Left ventricle myocardium superior (tissue), 1 donor: ENCODE measurements at places on chromosomes 6 and 20.

DNA sequence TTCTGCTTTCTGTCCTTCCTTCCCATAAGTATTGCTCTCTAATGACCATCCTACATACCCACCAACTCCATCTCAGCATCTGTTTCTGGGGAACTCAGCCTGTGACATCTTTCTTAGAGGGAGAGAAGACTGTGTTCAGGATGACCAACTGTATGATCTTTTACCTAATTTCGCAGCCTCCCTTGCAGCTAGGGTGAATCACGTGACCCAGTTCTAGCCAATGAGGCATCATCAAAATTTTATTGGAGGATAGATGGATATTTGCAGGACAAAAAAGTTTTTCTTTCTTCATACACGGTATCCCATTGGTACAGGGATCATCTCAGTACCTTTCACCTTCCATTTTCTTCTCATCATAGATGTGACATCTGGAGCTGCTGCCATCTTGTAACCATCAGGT lies 14.4 kb upstream of the MC3R start:
- DNase-seq: no peak

- no peak for DNase-seq
Observed at GRCh38 chr6:9937031-9937763, 477.7 kb downstream of the TFAP2A start.

GRCh38 chr6:146850238-146850896 lies 251.6 kb downstream of the ADGB start:
- no peak for DNase-seq

- no peak for DNase-seq
Observed at GRCh38 chr6:90202156-90202555, 94.5 kb downstream of the BACH2 start.

DNA sequence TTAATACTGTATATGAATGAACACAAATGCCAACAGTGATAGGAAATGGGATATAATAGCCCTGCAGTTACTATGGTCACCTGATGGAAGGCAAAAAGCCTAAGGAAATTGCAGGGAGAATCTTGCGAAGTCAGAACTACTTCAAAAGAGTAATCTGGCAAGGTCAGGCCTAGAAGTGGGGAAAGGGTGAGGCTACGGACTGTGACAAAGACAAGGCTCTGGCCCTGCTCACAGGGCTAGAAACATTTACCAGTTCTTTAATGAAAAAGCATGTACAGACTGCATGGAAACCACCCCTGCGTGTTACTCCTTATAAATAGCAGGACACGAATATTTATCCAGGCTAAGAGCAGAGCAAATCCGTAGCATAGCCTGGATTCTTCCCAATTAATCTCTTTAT lies 52.5 kb upstream of the HECA start:
- DNase-seq: no peak

GRCh38 chr6:23340271-23340670 lies 770.9 kb downstream of the HDGFL1 start:
- no peak for DNase-seq

- DNase-seq: no peak
Observed at GRCh38 chr6:11431455-11431937, 106.1 kb upstream of the TMEM170B start.

DNA sequence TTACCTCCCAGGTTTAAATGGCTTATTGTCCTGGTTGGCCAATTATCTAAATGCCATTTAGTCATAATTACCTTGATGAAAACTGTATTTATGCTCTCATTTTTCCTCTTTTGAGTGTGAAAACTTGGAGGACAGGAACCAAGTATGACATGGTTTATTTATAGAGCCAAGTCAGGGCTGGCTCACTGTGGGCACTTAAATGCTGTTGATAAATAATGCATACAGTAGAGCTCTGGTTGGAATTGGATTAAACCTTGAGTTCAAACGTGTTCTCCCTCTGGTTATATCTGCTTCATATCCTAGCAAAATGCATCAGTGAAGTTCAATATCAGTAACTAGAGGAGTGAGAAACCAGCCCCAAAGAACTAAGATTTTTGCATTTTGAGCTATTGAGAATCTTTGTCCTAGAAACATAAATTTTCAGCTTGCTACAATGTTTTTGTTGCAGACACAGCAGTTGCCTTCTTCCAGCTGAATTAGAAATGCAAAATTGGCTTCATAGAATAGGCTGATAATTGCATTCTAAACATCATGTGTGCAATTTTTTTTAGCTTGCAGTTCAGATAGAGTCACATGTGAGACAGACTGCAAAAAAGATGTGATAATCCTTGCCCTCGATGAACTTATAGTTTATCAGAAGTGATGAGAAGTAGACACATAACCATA lies 255.8 kb downstream of the BTBD3 start:
- no peak for DNase-seq

DNA sequence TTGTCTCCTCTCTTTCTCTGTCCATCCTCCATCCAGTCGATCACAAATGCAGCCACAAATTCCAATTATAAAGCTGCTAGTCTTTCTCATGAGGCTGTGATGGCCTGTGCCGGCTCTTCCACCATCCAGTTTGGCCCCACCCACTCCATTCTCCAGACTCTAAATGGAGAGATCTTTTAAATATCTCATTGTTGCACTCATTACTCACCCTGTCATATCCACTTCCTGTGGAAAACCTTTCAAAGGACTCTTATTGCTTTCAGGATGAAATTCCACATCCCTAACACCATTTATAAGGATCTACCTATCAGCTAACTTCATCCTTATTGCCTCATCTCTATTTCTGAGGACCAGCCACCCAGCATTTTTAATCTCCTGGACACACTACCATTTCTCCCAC lies 70.6 kb downstream of the NRN1 start:
- no peak for DNase-seq

DNA sequence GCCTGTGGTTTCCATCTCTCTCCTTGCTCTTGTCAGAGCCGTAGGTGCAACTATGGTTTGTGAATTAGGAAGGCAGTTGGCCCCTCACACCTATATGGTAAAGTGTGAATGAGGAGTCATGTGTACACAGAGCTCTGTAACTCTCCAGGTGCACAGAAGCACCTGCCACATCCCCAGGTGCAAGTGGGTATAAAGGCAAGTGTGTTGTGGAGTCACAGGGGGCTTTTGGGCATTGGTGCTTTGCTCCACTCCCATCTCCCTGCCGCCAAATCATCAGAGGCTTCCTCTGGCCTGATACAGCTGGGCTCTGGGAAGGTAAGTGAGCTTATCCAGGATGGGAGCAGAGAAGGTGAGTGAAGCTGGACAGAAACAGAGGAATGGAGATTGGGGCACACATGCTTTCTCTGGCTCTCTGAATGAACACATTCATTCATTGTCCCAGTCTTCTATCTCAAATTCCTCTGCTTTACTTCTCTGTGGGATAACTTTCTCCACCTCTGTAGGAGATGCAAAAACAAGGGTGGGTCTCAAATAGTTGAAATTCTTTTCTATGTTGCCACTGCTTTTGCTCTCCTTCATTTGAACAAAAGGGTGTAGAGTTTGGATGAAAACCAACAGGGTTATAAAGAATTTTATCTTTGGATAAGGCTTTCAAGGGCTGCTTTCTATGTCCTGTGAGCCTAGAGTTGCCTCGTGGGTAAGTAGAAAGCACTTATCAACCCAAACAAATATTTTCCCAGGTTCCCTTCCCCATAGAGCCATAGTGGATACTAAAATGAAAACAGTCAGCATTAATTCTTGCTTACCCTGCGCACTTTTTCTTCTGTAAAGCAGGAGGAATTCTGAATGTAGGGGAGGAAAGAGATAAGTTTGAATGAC lies 45.0 kb upstream of the RIPOR2 start:
- DNase-seq: no peak

DNA sequence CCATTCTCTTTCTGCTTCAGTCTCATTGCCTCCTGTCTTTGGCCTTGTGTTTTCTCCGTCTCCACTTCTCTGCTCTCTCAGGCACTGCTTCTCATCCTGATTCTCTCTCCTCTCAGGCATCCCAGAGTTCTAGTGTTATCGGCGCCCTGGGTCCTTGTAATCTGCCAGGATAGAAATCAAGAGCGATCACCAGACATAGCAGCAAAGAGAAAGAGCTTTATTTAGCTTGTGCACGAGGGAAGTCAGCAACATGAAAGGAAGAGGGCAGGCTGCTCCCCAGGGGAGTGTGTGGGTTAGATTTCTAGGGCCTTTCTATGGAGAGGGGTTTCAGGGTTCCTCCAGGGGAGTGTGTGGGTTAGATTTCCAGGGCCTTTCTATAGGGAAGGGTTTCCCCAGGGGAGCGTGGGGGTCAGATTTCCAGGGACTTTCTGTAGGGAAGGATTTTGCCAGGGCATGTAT lies 32.5 kb downstream of the SUN5 start:
- DNase-seq: no peak

- no peak for DNase-seq
Observed at GRCh38 chr6:43679057-43679456, 8.5 kb downstream of the MRPS18A start.

- DNase-seq: no peak
Observed at GRCh38 chr20:24615353-24615752, 145.9 kb downstream of the SYNDIG1 start.

- DNase-seq: no peak
Observed at GRCh38 chr6:139392794-139393193, 18.3 kb upstream of the CITED2 start.

DNA sequence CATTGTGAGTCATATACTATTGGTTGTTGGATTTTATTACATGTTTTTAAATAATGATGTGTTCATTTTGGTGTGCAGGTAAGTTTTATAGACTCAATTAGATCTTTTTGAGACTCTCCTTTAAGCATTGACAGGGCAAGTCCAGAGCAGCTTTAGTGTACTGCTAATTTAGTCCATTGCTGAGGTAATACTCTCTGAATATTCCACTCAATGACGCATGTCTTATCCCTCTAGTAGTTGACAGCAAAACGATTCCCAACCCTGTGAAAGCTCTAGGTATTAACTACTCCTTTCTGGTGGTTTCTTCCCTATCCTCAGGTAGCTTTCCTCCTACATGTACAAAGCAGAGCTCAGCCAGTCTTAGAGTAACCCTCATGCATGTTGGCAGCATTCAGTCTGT lies 373.5 kb upstream of the MAP3K7 start:
- DNase-seq: no peak

DNA sequence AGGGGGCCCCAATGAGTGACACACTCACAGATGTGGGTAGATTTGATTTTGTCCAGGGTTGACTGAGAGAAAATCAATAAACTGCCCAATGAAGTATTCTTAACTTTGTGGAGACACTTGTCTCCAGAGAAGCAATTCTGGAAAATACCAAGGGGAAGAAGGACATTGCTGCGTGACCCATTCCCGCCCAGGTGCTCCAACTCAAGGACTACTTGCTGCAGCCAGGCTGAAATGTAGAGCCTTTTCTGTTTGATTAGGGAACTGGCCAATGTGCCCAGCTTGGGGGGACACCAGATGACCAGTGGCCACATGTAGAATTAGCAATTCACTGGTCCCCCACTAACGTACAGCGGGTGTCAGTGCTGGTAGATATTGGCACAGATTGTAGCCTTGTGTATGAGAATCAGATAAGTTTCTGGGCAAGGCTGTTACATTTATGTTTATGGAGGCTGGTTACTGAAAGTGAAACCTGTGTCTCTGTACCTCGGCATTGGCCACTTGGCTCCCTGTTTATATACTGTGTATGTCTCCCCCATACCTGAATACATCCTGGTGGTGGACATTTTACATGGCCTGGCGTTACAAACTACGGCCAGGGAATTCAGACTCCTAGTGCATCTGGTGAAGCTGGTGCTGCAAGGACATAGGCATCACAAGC lies 32.3 kb downstream of the HDDC2 start:
- DNase-seq: no peak

GRCh38 chr6:13285705-13286104 lies 42.6 kb downstream of the TBC1D7 start:
- DNase-seq: no peak

DNA sequence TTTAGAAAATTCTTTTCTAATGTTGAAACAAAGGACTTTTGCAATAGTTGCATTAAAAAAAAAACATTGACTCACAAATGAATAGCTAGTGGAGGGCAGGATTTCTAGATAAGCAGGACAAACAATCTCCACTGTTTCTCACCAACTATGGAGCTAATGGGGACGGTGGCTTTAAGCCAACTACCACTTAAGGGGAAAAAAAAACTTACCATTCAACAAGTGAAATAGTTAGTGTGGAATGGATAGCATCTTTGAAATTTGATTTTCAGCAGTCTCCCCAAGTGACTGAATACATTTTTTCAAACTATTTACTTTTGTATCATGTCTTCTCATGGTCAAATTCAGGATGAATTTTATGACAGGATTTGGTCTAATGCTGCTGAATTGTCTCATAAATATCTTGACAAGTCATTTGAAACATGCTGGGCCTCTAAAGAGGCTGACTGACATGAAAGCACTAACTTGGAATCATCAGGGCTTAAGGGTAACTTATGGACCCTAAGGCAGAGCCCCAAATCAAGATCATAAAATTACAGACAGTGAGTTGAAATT lies 100.5 kb downstream of the EYA4 start:
- DNase-seq: no peak

GRCh38 chr20:44897133-44897532 lies 11.6 kb downstream of the YWHAB start:
- DNase-seq: no peak

DNA sequence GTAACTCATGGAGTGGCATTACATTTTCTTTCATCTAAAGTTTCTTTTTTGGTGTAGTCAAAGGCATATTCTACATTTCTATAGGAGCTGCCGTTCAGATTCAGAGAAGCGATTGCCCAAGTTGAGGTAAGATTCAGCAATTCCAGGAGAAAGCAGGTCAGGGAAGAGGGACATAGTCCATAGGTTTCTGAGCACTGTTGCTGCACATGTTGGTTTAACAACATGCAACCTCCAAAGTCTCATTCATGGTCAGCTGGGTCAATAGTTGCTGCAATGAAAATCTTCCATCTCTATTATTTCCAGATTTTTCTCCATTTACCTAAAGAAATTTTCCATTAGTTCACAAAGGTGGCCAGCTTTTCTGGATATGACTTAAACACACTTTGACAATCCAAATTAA lies 682.3 kb upstream of the MAN1A1 start:
- DNase-seq: no peak

- no peak for DNase-seq
Observed at GRCh38 chr6:42278131-42278853, 60.6 kb upstream of the MRPS10 start.

DNA sequence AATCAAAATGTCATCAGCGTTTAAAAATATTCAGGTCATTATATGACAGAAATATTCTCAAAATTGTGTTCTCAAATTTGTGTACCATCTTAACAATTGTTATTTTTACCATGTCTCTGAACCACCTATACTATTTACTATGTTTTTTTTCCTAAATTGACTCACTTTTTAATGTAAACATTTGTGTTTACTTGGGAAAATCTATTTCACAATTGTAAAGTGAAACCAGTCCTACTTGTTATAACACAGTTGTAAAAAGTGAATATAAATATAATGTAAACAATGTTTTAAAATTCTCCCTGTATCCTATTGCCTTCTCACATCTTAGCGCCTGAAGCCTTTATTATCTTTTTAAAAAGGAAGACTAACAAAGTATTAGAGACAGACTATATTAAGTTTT lies 83.5 kb downstream of the ADGRG6 start:
- DNase-seq: no peak

GRCh38 chr6:49937017-49937416 lies 26.9 kb downstream of the DEFB114 start:
- no peak for DNase-seq
